Testis (tissue), 5 donors: ENCODE measurements at places on chromosomes 11 and 22.

- DNase-seq: no peak
Measured at GRCh38 chr11:33928564-33928963, 36.7 kb upstream of the LMO2 start.

- DNase-seq: no peak
Measured at GRCh38 chr11:125072961-125073590, 10.0 kb downstream of the SLC37A2 start.

- DNase-seq: no peak
Measured at GRCh38 chr11:134024420-134025081, 44.3 kb upstream of the JAM3 start.

DNA sequence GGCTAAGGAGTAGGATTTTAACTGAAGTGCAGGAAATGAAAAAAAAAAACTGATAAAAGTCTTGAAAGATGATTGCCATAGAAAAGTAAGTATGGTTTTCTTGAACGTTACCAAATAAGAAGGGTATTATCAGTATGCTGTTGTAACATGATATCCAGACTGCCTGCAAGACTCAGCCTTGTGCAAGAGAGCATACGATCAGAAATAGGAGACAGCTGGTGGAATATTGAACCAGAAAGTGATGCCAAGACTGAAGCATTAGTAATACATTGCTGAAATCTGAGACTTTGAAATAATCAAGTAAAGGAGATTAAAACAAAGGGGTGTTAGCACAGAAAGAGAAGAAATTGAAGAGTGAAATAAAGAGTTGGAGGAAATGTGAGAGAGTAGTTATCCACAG is 452.7 kb upstream of the CNTN5 start:
- DNase-seq: no peak

- DNase-seq: no peak
Measured at GRCh38 chr11:92751594-92751993, 217.9 kb upstream of the MTNR1B start.

DNA sequence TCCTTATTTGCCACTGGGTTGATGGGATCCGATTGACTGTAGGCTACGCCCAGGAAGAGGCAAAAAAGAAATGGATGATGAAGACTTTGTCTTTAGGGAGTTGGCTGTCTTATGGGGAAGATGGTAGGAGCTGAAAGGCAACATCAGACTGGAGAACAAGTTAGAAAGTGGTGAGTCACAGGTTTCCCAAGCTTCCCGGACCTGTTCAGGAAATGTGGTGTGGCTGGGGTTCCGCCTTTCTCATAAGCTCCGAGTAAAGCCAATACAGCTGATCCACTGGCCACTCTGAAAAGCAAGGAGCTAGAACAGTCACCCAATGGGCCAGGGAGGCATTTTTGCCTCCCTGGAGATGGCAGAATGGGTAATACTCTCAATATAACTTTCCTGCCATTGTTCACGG is 194.5 kb downstream of the SNX19 start:
- no peak for DNase-seq

GRCh38 chr11:116517077-116517476 is 255.7 kb downstream of the BUD13 start:
- no peak for DNase-seq
